ENCODE measurements at places on chromosomes 1 and 21.

GRCh38 chr1:51327386-51327785, 3.0 kb downstream of the TTC39A start:
- DNase-seq: no peak

GRCh38 chr1:234731569-234732085, 121.6 kb upstream of the IRF2BP2 start:
- DNase-seq: no peak

DNA sequence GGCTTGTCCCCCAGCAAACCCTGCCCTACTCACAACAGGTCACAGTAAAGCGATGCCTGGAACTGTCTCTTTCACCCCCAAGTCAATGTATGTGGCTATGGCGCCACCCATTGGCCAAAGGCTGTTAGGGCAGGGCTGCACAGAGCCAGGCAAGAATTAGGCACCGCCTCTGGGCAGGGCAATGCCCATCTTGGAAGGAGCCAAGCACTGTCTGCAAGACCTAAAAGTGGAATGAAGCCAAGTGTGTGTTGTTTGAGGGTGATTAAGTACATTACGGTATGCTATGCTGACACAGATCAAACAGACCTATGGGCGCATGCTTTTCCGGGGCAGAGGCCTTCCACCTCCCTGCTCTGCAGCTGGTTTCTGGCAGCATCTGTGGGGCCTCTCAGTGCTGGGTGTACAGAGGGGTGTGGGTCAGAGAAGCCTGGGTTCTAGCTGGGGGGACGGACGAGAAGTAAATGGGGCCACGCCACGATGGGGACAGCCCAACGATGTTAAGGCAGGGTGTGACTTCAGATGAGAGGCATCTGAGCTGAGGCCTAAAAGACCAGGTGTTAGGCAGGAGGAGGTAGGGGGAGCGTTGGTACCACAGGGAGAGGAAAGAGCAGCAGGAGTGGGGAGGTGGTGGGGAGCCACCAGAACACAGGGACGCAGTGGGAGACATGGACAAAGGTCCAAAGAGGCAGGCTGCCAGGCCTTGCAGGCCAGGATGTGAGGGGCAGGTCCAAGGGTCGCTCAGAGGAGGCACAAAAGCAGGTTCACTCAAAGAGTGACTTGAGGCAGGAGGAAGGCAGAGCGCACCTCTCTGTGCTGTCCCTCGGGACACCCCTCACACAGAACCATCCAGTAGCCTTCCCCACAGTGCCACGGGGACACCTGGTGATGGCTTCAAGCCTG, 49.8 kb downstream of the ACOT7 start:
- DNase-seq: no peak

DNA sequence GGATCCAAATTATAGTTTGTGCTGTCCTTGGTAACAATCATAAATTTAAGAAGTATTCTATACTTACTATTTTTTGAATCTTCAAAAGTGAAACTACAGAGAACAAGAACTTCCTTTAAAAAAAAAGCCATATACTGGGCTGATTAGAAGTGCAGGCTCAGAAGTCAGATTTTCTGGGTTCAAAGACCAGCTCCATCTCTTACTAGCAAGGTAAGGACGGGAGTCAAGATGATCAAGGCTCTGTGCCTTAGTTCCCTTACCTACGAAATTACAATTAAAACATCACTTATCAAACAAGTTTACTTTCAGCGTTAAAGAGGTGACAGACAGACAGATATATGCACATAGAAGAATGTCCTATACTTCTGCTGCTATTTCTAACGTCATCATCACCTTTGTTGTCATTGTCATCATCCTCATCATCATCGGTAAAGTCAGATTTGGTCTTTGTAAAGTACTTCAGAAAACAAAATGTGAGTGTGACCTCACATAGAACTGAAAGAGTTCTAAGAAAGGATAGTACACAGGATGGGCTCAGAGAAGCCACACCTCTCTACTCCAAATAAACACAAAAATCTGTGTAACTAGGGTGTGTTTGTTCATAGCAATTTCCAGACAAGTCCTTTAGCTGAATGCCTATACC, 178.7 kb downstream of the VAV3 start:
- DNase-seq: no peak

DNA sequence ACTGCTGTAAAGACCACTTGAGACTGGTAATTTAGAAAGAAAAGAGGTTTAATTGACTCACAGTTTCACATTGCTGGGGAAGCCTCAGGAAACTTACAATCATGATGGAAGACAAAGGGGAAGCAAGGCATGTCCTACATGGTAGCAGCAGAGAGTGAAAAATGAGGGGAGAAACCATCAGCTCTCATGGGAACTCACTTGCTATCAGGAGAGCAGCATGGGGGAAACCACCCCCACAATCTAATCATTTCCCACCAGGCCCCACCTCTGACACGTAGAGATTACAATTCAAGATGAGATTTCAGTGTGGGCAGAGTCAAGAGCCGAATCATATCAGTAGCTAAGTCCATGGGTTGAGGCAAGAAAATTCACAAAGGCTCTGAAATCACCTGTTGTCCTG, 23.8 kb upstream of the LYPD8 start:
- DNase-seq: no peak

GRCh38 chr1:28099050-28099769, 10.8 kb upstream of the EYA3 start:
- DNase-seq: no peak

- DNase-seq: peak; percentile 55
Measured at GRCh38 chr21:33403128-33403785, at the start of gene IFNGR2. Gene IFNGR2, plus strand, starts transcription at chr21:33403413. Its CDS starts 131 bp downstream, at chr21:33403544.

DNA sequence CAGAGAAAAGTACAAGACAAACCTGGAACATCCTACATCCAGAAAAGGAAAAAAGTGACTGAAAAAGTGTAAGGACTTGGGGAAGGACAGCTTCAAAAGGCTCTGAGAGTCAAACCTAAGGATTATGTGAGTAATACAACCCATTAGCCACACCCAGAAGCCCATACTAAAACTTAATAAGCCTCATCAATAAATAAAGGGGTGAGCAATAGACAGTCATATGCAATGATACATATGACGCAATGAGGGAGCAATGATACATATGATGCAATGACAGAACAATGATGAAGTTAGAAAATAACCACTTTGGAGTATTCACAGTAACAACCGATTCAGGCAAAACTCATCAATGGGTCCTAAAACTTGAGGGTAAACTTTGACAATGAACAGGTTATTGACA, 50.1 kb downstream of the BRWD1 start:
- no peak for DNase-seq

- DNase-seq: no peak
Measured at GRCh38 chr21:45113543-45113942, 39.2 kb downstream of the ADARB1 start.

- DNase-seq: no peak
Measured at GRCh38 chr1:16955186-16955585, 25.2 kb downstream of the MFAP2 start.

GRCh38 chr21:35400233-35400939, 351.3 kb upstream of the RUNX1 start:
- peak; percentile 1 for DNase-seq

DNA sequence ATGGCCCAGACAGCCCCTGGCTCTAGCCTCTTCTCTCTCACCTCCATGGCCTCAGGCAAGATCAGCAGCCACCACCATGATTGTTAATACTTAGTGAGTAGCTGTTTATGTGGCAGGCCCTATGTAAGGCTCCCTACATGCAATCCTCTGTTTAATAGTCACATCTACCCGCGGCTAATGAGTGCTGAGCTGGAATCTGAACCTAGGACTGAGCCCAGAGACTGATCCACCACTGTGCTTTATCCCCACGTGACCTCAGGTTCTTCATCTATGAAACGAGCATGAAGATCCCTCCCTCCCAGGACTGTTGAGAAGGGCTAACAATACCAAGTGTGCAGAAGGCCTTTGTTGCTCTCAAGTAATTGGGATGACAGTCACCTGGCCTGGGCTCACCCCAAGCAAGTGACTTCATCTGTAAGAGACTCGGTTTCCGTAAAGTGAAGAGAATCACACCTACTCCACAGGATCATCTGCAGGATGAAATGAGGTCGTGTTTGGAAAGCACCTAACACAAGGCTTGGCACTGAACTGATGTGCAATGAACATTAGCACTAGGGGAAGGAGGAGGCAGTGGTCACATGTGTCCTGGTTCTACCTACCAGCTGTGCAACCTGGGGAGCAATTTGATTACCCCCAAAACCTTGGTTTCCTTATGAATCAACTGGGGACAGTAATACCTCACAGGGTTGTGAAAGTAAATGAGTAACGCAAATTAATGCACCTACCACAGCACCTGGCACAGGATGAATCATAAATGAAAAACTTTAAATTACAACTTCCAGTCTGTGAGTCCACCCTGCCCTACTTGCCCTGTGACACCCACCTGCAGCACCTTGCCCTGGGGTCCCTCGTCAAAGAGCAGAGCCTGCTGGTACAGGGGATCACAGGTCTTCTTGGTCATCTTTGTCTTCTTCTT, 37.2 kb downstream of the RIMS3 start:
- no peak for DNase-seq

DNA sequence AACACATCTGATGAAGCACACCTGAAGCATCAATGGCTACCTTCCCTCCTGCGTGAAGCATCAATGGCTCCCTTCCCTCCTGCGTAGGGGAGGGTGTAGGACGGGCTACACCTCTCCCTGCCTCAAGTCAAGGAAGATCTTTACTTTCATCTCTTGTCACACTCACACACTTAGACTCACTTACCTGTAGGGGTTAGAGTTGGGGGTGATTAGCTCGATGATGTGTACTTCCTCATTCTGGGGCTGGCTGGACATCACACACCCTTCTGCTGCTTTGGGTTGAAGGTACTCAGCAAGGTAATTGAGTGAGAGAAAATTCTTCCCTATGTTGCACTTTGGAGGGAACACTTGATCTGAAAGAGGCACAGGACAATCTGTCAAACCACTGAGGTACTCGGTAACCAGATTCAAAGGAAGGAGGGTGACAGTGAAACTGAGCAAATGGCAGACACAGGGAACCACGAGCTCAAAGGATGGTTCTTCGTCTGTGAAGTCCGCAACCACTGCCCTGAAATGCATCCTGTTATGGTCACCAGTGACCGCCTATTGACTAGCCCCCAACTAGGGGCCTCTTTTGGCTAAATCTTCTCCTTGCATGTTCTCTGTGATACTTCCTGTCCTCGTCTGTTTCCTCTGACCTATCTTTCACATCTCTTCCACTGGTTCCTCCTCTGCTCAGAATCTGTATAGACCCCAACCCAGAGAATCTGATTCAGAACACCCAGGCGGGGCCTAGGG, 156.2 kb downstream of the TGFBR3 start:
- DNase-seq: no peak
